ENCODE measurements at places on chromosomes 16 and 17.

- no peak for DNase-seq
Measured at GRCh38 chr17:47696717-47697642, 3.0 kb downstream of the TBKBP1 start.

- DNase-seq, result no peak
Measured at GRCh38 chr16:68978303-68978954, 127.0 kb upstream of the HAS3 start.

DNA sequence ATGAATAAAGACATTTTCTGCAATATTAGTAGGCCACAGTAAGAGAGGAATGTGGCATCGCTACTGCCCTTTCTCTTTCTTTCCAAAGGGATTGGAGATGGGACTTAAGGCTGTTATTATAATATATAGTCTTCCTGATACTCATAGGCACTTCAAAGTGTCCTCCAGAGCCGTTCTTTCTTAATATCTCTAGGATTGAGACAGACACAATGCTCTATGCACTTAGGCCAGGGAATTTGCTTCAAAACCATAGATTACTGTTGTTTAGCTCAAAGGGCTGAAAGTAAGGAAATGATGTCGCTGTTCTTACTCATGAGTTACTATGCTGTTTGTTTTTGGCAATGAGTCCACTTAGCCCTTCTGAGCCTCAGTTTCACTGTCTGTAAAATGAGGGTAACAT, 590.5 kb downstream of the CDH11 start:
- DNase-seq, result no peak

DNA sequence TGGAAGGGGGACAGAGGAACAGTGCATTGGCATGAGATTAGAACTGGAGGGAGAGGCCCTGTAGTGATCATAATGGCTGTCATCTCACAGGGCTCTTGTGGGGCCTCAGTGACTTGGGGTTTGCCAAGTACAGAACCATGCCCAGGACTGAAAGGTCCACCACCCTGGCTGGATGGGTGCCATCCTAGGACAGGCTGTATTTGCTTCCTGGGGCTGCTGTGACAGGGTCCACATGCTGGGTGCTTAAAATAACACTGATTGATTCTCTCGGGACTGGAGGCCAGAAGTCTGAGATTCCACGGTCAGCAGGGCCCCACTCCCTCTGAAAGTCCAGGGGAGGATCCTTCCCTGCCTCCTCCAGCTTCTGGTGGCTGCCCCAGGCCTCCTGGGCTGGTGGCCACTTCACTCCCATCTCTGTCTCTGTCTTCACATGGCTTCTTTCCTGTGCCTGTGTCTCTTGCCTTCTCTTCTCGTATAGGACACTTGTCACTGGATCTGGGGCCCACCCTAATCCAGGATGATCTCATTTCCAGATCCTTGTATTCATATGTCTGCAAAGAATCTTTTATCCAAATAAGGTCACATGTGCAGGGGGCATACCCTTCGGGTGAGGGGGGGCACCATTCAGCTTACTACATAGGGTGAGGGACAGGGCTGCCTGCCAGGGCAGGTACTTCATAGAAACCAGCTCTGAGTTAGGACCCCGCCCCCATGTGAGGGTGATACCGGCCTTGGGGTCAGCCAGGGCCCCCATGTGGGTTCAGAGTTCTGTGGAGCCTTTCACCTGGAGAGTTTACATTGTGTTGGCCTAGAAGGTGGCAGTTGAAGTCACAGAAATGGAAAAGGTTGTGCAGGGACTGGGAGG, 52.6 kb downstream of the USP22 start:
- no peak for DNase-seq

DNA sequence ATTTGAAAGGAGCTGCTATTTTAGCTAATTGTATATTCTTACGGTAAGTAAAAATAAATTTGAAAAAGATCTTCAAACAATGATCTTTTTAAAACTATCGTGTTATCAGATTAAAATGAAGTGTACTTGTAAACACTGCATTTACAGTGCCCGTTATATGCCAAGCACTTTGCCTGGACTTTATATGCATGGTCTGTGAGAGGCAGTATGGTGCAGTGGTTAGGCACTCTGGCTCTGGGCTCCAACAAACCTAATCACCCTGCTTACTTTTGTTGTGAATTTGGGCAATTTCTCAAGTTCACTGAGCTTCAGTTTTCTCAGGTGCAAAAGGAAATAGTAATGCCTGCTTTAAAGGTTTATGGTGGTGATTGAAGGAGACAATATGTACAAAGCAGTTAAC, 1.4 kb downstream of the PMP22 start:
- no peak for DNase-seq

DNA sequence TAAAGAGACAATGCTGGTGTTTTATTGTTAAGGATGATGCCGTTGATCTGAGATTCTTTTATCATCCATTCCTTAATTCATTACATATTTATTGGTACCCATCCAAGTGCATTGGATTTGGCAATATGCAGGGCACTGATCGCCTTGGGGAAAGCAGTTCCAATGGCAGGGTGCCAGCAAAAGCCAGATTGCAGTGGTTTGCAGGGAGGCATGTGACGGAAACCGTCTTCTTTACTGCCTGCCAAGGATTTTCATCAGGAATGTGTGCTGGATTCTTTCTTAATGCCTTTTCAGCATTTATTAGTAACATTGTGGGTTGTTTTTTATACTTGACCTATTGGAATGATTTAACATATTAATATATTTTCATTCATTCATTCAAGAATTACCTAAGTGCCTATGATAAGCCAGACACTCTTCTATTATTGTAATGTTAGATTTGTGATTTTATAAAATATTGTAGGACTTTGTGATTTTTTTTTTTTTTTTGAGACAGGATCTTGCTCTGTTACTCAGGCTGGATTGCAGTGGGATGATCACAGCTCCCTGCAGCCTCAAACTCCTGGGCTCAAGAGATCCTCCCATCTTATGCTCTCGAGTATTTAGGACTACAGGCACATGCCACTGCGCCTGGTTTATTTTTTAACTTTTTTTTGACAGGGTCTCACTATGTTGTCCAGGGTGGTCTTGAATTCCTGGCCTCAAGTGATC, 93.4 kb upstream of the TNRC6A start:
- DNase-seq, result peak; percentile 92
